ENCODE measurements at places on chromosomes 2 and 18. TPM values are rescaled to one million over a fixed set of nuclear protein-coding genes. Genes with fewer than 3 reads are reported as not detected.

DNA sequence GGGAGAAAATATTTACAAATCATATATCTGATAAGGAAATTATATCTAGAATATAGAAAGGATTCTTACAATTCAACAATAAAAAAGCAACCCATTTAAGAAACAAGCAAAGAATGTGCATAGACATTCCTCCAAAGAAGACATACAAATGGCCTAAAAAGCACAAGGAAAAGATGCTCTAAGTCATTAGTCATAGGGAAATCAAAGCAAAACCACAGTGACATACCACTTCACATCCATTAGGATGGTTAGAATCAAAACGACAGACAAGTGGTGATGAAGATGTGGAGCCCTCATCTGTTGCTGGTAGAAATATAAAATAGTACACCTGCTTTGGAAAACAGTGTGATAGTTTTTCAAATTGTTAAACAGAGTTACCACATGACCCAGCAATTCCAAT is 48.2 kb downstream of the MAPRE2 start:
- H3K4me1 ChIP-seq, result peaks cover 50% of the 10 kb centered on the region
- peak; percentile 56 for DNase-seq
- peaks cover 4% of the 10 kb centered on the region for H3K27me3 ChIP-seq
- no peaks in the 10 kb centered on the region for H3K36me3 ChIP-seq
- peak overlapping the region; percentile 23 for H3K4me3 ChIP-seq

DNA sequence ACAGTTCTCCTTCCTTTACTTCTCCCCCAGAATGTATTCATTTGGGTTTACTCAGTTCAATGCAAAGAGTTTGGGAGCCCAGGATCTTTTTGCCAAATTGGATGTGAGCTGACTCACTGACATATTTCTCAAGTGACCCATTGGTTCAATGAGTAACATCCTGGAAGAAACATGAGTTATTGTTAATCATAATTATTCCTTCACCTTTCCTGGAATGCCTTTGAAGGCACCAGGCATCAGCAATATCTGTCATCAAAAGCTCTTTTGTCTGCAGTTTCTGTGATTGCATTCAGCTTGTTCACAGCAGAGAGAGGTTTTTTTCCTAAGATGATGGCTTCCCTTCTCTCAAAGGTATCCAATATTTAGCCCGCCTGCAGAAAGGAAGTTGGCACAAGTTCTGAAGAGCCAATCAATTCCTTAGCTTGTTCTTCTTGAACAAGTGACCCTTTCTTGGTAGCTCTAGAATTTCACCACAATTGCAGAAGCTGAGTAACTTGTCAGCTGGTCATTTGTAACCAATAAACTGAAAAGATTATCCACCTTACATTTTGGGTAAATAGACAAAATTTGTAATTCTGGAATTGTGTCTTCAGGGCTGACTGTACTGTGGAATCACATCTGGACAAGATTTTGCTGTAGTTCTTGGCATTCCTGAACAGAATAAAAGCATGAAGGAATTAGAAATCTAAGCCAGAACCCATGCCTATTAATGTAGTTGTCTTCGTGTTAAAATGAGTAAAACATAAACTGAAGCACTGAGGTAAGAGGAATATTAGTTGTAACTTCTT is 72.2 kb upstream of the TMEM17 start:
- H3K36me3 ChIP-seq, result peaks cover 6% of the 10 kb centered on the region
- H3K4me1 ChIP-seq, result peaks cover 62% of the 10 kb centered on the region
- peak; percentile 88 for DNase-seq
- peak overlapping the region; percentile 99 for H3K27ac ChIP-seq

The C2orf80 gene
- not detected for total RNA-seq

DNA sequence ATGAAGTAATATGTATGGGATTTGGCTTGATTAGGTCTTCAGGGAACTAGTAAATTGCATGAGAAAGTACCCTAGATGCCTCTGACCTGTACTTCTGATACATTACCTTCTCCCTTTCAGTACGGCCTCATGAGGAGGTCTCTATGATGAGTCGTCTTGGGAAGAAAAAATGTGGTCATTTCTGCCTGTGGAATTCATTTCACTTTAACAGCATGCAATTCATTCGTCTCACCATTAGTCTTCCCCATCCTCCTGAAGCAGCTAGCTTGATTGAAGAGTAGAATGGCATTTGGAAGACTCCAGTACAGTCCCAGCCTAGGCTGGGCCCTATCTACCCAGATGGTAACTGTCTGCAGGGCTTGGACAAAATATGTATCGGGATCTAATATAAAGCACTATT is 52.2 kb downstream of the TMX3 start:
- H3K27me3 ChIP-seq, result no peaks in the 10 kb centered on the region
- H3K4me3 ChIP-seq, result no peak overlapping the region
- H3K27ac ChIP-seq, result no peak overlapping the region
- H3K4me1 ChIP-seq, result peaks cover 43% of the 10 kb centered on the region
- H3K36me3 ChIP-seq, result no peaks in the 10 kb centered on the region
- DNase-seq, result peak; percentile 45

The OTOF gene
- total RNA-seq, result not detected

The KIAA2012 gene
- 0.39 TPM for total RNA-seq

DNA sequence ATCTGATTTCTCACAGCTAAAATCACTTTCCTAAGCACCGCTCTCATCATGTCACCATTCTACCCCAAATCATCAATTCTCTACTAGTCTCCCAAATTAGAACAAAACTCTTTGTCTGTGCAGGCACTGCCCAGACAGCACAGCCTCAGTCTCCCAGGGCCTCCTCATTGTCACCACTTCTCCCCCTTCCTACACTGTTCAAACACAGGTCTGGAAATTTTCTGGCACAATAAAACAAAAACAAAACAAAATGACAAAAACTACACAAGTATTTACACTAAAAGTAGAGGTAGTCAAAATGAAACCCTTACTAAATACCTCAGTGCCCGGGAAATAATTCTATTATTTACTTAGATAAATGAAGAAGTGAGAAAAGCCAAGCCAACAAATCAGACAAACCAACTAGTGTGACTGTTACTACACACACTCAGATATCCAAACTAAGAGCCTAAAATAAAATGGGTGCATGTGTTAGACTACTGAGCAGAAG is 156.2 kb upstream of the DNMT3A start:
- no peaks in the 10 kb centered on the region for H3K4me1 ChIP-seq
- H3K27ac ChIP-seq, result no peak overlapping the region
- no peaks in the 10 kb centered on the region for H3K36me3 ChIP-seq
- DNase-seq, result no peak
